ENCODE measurements at places on chromosomes 5 and 9.

DNA sequence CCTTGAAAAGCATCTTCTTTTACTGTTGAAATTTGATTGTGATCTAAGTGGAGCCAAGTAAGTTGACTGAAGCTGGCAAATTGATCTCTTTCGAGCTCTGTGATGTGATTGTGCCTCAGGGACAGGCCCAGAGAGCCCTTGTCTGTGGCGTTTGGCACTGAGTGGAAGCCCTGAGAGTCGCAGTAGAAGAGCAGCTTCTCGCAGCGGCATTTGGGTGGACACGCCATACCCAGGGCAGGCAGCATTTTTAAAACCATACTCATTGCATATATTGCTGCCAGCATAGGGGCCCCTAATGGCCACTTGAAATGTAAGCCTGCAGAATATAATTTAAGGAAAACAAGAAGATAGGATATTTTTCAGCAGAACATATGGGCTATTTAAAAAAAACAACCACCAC, 894 bp downstream of the LRRTM2 start:
- DNase-seq: no peak

GRCh38 chr9:127162046-127162863, 39.8 kb upstream of the ANGPTL2 start:
- DNase-seq: no peak

- DNase-seq: no peak
Observed at GRCh38 chr5:132779961-132780360, 2.9 kb upstream of the SEPTIN8 start.

GRCh38 chr5:151598549-151598948, 7.4 kb upstream of the FAT2 start:
- DNase-seq: no peak

GRCh38 chr5:26553079-26553478, 485.3 kb downstream of the CDH9 start:
- peak; percentile 98 for DNase-seq

DNA sequence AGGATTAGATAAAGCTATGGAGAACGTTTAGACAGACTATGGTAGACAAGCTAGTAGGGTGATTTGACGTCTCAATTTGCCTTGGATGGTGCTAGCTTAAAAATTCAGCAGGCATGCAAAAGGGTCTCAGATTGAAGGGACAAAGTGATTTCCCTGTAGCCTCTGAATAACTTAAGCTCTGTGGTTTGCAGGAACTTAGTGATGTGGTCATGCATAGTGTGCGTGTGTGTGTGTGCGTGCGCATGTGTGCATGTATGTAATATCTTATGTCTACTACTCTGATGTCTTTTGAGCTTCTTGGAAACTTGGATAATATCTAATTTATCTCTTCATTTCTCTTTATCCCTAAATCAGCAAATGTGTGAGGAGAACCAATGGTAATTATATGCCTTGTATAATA, 183.6 kb upstream of the TNC start:
- no peak for DNase-seq

GRCh38 chr9:99066571-99066970, 38.3 kb upstream of the TGFBR1 start:
- no peak for DNase-seq

- DNase-seq: no peak
Observed at GRCh38 chr5:33807771-33808170, 84.0 kb downstream of the ADAMTS12 start.

DNA sequence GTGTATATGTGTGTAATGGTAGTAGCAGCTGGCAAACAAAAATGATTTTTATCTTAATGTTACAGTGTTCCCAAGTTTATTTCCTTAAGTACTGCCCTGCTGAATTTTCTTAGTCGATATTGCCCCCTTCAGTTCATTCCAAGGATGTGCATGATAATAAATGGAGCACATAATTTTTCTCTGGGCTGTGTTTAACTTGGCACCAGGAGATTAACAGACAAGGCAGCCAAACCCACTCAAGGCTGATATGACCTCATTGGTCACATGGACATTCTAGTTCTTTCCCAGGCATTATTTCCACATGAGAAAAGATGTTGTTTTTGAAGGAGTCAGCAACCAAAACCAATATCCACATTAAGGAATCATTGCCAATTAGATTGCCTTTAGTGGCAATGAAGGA, 61.8 kb downstream of the COX7C start:
- no peak for DNase-seq

- DNase-seq: no peak
Observed at GRCh38 chr5:99702565-99702964, 773.8 kb upstream of the CHD1 start.

DNA sequence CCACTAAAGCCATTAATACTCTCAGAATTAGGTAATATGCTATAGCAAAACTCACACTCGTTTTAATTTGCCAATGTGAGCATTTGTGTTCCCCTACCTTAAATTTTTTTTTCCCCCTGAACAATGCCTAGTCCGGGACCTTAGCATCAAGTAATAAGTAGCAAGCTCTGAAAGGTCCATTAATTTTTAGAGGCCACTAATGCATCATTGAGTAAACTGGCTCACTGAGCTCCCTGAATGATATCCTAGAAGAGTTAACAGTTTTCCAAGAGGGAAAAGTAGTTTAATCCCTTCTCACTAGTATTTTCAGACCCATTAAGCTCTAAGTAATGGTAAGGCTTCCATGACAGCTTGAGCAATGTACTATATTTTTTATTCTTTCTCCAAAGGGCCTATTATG, 242.2 kb downstream of the MAT2B start:
- no peak for DNase-seq
